ENCODE measurements at places on chromosomes 12 and 14.

GRCh38 chr14:45897439-45897838 is 644.4 kb upstream of the MIS18BP1 start:
- no peak for DNase-seq

DNA sequence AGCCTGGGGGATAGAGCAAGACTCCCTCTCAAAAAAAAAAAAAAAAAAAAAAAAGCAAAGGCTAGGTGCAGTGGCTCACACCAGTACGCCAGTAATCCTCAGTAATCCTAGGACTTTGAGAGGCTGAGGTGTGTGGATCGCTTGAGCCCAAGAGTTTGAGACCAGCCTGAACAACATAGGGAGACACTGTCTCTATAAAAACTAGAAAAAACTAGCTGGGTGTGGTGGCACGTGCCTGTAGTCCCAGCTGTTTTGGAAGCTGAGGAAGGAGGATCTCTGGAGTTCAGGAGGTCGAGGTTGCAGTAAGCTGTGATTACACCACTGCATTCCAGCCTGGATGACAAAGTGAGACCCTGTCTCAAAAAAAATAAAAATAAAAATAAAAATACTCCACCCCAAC is 8.9 kb upstream of the RBM25 start:
- DNase-seq, result no peak

DNA sequence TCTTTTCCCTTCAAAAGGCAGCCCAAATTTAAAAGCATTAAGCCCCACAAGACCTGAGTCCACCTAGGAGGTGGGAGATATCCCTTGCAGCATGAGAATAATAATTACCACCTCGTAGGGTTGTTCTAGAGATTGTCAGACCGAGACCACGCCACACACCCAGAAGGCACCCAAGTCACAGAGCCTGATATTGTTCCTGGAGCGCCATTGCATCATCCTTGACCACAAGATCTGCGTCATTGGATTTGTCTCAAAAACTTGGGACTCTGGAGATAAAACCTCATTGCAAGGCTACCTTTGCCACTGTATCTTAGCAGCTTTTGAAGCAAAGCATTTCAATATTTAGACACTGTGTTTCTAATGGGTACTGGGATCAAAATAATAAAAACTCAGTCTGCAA is 29.4 kb upstream of the PPP2R5C start:
- no peak for DNase-seq

GRCh38 chr14:69117020-69117767 is 35.7 kb downstream of the DCAF5 start:
- no peak for DNase-seq

DNA sequence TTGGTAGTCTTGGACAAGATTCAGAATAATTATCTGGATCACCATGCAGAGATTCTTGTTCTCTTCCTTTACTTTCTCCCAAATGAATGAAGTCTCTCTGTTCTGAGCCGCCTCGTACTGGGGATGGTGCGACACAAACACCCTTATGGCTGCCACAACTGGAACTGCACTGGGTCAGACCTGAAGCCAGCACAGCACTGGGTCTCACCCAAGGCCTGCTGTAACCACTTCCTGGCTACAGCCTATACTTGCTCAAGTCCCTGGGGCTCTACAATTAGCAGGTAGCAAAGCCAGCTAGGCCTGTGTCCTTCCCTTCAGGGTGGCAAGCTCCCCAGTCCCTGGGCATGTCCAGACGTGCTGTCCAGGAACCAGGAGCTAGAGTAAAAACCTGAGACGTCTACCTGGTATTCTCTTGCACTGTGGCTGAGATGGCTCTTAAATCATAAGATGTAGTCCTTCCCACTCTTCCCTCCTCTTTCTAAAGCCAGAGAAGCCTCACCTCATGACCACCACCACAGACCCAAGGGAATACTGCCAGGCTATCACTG is 27.6 kb downstream of the IFNG start:
- no peak for DNase-seq

DNA sequence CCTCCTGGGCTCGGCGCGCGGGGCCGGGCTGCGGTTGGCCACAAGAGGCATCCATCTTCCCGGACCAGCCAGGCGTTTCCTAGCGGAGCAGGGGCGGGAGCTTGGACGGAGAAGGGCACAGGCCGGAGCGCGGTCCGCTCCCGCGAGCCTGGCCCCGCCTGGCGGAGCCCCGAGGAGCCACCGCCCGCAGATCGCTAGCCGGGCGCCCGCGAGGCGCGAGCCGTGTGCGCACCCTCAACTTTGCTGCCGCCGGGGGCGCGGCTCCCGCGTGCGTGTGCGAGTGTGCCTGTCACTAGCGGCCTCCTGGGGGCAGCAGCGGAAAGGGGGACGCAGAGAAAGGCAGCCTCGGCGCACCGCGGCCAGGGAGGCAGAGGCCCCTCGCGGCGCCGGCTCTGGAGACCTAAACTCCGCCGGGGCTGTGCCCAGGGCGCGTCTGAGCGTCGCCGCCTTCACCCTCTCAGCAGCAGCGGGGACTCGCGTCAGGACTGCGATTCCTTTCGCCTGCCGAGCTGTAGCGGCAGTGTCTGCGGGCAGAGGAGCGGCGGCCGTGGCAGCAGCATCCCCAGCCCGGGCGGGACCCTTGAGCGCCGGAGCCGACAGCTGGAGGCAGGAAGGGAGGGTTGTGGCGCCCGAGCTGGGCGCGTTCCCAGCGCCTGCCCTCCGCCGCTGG is 644 bp upstream of the SRGAP1 start:
- DNase-seq, result peak; percentile 66

GRCh38 chr14:49405291-49405690 is 180.9 kb downstream of the RPS29 start:
- DNase-seq, result no peak

DNA sequence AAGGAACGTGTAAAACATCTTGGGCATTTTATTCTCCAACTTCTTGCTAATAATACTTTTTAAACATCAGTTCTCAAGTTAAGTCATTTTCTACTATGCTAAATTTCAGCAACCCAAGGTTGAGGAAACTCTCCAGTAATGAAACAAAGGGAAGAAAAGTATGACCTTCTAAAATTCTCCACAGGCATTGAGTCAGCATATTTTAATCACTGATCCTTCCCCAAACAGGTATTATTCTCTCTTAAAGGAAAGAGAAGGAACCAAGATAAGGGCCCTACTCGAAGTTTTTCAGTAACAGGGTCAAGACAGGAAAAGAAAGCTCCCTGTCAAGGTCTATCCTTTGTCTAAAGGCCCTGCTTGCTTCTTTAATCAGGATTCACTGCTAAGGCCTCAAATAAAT is 3.0 kb downstream of the KICS2 start:
- no peak for DNase-seq

GRCh38 chr12:93892423-93893268 is 215.5 kb downstream of the CRADD start:
- DNase-seq, result no peak

DNA sequence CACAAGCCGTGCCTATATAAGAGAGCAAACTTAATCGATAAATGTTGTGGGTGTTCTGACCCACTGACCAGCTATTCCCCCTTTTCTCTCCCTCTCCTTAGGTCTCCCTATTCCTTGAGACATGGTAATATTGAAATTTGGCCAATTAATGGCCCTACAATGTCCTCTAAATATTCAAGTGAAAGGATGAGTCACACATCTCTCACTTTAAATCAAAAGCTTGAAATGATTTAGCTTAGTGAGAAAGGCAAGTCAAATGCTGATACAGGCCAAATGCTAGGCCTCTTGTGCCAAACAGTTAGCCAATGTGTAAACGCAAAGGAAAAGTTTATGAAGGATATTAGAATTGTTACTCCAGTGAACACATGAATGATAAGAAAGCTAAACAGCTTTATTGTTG is 102.2 kb upstream of the CPNE8 start:
- DNase-seq, result no peak

DNA sequence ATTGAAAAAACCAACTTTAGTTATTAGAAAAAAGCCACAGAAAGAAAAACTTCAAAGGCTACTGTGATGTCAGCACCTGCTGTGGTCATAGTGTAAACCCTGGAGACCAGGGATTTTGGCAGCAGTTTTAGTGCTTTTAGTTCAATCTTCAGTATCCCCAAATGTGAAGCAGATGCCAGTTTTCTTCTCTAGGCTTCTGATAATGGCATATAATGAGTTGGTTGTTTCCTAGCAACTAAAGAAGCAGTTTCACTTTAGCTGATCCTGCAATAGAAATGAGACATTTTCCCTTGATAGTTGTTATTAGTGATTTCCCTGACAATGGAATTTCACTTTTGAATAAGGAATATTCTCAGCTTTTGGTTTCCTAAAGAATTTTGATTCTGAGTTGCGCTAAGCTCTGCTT is 131.2 kb downstream of the NUBPL start:
- no peak for DNase-seq

GRCh38 chr12:20109676-20110075 is 258.7 kb upstream of the PDE3A start:
- no peak for DNase-seq

- DNase-seq, result no peak
Observed at GRCh38 chr12:14935031-14935430, 3.3 kb downstream of the ERP27 start.

DNA sequence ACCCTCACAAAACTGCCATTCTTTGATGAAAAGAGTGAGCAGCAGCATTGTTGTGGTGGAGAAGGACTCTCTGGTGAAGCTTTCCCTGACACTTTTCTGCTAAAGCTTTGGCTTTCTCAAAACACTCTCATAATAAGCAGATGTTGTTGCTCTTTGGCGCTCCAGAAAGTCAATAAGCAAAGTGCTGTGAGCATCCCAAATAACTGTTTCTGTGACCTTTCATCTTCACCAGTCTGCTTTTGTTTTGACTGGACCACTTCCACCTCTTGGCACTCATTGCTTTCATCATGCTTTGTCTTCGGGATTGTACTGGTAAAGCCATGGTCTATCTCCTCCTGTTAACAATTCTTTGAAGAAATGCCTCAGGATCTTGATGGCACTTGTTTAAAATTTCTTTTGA is 424.7 kb upstream of the TMPO start:
- no peak for DNase-seq

DNA sequence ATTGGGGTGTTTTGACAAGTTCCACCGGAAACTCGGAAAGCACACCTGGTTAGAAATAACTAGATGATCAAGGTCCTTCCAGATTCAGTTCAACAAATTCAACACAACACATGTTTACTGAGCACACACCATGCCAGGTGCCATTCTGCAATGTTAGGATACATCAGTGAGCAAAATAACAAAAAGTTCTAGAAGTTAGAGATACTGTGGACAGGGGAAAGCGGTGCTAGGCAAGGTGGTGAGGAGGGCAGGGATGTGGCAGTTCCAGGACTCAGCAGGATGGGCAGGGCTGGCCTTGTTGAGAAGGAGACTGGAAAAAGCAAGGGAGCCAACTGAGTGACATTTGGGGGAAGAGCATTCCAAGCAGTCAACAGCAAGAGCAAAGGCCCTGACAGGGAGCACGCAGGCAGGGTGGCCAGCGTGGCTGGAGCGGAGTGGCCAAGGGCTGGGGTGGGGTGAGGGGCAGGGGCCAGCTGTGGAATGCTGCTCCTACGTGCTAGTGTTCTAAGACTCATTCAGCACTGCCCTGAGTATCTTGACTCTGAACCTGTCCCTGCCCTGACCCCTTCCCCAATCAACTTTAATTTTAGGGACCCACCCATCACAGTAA is 19.4 kb upstream of the FAIM2 start:
- DNase-seq, result no peak
